ENCODE measurements at places on chromosomes 2 and 18.

GRCh38 chr18:33835419-33835818 lies 257.4 kb downstream of the ASXL3 start:
- DNase-seq: no peak

GRCh38 chr2:176763851-176764404 lies 448.7 kb upstream of the HNRNPA3 start:
- no peak for DNase-seq

DNA sequence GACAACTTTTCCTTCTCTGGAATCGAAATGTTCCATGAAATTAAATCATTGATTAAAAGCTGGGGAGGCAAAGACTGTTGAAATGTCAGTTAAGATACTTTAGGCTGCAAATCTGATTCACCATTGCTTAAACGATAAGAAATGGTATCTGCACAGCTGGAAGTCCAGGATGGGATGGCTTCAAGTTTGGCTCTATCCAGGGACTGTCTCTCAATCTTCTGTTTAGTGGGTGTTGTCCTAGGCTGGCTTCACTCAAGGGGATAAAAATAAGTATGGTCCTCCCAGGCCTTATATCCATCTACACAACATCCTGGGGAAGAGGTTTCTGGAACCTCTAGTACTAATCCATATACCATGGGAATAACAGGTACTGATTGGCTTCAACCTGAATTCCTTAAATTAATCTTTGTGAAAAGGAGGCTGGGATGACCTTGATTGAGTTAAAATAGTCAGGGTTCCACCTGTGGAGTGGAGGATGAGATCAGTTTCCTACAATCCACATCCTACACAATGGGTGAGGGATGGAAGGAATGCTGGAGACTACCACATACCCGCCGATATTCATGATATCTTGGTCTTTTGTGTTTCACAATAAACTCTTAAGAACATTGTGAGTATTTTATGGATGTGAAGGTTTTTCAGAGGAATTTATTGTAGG lies 156.0 kb upstream of the L3MBTL4 start:
- DNase-seq: no peak

GRCh38 chr18:58884680-58885079 lies 20.0 kb downstream of the ZNF532 start:
- DNase-seq: no peak

- DNase-seq: no peak
These were observed 5.6 kb downstream of the QPCT start for GRCh38 chr2:37350034-37350433.

DNA sequence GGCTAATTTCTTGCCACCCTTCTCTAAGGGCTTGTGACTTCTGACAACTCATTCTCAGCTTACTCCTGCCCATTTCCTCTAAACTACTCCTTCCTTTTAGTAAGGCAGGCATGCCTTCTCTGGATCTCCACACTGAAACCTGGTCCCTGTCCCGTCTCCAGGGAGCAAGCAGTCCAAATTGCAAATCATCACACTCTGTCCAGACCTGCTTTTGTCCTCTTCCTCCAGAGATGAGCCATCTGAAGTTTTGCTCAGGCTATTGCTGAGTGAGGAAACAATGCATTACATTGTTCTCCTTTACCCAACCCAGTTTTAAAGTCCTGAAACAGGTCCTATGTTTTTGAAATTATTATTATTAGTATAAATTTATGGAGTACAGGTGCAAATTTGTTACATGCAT lies 57.3 kb downstream of the ARHGAP25 start:
- no peak for DNase-seq
